ENCODE measurements at places on chromosomes 5 and 9.

GRCh38 chr5:148796936-148797335 is 29.5 kb upstream of the ADRB2 start:
- DNase-seq, result no peak

- DNase-seq, result no peak
These were observed 551.5 kb upstream of the TLE4 start for GRCh38 chr9:79020276-79020675.

- DNase-seq, result no peak
These were observed 120.3 kb downstream of the MUSK start for GRCh38 chr9:110788871-110789270.

DNA sequence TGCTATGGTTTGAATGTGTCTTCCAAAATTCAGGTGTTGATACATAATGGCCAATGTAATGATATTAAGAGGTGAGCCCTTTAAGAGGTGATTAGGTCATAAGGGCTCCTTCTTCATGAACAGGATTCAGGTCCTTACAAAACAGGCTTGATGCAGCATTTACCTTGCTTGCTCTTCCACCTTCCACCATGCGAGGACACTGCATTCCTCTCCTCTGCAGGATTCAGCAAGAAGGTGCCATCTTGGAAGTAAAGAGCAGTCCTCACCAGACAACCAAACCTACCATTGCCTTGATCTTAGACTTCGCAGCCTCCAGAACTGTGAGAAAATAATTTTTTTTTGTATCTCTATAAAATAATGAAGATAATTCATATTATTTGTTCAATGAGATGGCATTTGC is 314.0 kb upstream of the SMARCA2 start:
- DNase-seq, result no peak

- no peak for DNase-seq
These were observed 225.9 kb upstream of the NR4A3 start for GRCh38 chr9:99595796-99596195.

DNA sequence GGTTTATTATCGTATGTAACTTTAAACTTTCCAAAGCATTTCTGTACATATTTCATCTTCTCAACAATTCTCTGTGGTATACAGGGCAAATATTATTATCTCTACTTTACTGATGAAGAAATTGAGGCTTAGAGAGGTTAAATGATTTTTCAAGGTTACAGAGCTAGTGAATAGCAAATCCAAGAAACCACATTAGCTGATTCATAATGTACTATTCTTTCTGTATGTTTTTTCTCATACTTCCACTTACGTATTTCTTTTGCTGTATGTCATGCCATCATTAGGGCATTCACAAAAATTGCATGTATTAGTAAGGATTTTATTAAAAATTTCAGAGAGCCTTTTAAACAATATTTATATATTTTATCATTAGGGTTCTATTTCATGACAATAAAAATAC is 372.4 kb upstream of the DMAC1 start:
- DNase-seq, result no peak

- DNase-seq, result no peak
These were observed 7.2 kb downstream of the HSDL2 start for GRCh38 chr9:112387115-112387514.

GRCh38 chr5:138653502-138653901 is 78.3 kb upstream of the HSPA9 start:
- no peak for DNase-seq

- DNase-seq, result no peak
These were observed 169.8 kb upstream of the KCNN2 start for GRCh38 chr5:114192108-114192507.

- DNase-seq, result no peak
These were observed 78.8 kb upstream of the IZUMO3 start for GRCh38 chr9:24624481-24624880.

DNA sequence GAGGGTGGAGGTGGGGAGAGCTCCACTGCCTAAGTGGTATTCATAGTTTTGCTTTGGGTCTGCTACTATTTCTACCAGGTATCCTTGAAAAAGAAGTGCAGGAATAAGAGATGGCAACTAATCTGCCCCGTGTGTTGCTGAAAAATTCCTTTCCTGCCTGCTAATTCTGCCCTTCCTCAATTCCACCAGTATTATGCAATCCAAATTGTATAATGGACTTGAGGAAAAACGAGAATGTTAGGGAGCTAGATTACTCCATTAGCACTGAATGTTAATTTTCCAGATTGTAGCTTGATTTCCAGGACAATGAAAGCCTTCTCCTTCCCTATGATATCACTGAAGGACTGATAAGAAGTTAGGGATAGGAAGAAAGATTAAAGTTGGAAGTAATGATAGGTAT is 16.9 kb downstream of the ADAM19 start:
- no peak for DNase-seq

DNA sequence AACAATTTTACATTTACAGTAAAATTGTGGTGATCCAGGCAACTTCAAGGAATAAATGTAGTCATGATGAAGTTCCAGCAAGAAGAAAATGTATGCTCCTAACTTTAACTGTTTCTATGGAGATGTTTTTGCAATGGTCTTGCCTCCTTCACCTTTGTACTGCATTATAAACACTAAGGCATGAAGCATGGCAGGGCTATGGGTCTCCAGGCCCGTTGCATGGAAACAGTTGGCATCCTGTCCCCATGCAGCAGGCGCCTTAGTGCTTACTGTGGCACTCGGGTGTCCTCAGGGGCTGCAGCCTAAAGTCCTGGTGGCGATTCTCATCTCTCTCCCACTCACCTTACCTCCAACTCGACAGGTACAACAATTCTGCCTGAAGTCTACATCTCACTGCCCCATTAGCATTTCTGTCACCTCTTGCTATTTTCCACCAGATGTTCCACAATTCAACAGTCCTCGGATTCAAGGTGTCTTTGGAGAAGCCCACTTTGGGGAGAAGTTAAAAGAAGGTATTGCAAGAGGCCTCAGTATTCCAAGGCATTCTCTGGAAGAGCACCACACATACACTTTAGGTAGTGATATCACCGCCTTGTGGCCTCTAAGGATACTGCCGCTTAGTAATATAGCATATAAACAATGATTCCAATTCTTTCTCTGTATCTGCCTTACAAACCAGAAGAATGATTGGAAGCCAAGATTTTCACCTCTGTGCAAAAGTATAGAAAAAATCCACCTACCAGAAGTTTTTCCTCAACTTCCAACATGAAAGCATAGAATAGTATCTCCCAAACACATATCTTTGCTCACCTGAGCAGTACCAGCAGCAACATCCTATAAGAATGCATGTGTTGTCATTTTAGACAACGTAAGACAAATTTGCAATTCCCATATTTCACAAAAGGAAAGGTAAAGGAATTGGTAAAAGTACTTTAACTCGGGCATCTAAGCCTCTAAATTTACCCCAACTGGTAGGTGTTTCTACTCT is 5.1 kb downstream of the LIFR start:
- peak; percentile 41 for DNase-seq

GRCh38 chr9:83708515-83709158 is 879 bp upstream of the UBQLN1 start:
- no peak for DNase-seq

DNA sequence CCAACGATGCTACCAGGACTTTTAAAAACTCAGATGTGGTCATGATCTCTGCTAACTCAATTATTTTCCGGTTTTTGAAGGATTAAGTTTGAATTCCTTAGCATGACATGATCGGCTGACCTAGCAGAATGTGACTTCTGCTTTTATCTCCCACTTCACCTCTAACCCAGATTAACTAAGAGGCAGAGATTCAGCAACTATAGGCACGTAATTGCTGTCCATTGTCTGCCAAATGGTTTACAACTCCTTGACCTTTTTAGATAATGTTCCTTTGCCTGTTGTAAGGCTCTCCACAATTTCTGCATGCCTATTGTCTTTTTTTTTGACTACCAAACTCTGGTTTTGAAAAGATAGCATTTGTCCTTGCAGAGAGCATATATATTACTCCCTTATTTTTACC is 268.2 kb downstream of the BRINP1 start:
- DNase-seq, result no peak

DNA sequence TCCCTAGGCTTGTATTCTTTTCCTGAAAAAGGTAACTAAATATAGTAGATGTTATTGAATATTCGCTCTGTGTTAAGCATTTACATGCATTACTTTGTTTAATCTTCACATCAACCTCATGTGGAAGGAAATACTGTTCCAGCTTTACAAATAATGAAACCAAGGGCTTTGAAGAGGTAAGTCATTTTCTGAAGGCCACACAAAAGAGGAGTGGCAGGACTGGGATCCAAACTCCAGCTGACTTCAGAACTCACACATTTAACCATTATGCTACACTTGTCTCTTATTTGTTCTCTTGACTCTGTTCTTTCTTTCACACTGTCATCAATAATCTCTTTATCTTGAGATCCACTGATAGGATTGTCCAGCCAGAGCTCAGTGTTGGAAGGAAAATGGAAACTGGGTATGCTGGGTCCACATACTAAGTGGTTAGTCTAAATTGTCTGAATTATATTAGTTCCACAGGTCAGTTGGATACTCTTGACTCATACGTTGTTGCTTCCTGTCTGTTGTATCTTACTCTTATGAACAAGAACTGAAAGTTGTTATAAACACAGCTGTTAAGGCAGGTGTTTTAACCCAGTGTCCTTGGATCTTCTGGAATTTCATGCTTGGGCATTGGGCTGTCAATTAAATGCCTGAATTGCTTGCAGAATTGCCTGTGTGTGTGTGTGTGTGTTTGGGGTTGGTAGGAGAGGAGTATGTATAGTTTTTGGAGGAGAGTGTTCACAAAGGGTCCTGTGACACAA is 65.6 kb downstream of the TLE4 start:
- DNase-seq, result no peak

GRCh38 chr9:9996259-9996658 is 616.5 kb downstream of the PTPRD start:
- no peak for DNase-seq

DNA sequence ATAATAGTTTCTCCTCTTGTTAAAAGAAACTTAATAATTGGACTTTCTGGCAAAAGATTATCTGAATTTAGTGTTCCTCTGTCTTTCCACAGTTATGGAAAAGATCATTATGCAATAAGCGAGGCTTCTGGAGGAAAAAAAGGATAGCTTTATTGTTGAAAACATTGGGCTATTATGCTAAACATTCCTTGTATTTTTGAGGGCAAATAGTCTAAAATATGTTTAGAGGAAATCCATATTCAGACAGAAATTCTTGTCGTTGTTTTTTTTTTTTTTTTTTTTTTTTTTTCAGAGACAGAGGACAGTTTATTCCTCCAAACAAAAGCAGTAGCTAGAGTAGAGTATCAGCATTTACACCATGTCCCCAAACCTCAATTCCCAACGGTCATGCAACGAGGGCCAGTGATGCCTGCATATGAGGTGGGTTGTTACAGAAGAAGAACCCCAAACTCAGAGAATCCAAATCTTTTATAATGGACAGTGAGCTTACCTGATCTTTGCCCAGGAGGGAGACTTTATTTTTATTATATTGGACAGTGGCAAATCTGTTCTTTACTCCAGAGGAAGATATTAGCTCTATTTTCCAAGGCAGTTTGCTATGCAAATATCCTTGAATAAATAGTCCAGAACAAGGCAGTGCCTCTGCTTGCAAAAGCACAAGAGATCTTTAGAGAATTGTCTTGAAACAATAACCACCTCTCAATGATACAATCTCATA is 48.4 kb upstream of the CDK5RAP2 start:
- no peak for DNase-seq

DNA sequence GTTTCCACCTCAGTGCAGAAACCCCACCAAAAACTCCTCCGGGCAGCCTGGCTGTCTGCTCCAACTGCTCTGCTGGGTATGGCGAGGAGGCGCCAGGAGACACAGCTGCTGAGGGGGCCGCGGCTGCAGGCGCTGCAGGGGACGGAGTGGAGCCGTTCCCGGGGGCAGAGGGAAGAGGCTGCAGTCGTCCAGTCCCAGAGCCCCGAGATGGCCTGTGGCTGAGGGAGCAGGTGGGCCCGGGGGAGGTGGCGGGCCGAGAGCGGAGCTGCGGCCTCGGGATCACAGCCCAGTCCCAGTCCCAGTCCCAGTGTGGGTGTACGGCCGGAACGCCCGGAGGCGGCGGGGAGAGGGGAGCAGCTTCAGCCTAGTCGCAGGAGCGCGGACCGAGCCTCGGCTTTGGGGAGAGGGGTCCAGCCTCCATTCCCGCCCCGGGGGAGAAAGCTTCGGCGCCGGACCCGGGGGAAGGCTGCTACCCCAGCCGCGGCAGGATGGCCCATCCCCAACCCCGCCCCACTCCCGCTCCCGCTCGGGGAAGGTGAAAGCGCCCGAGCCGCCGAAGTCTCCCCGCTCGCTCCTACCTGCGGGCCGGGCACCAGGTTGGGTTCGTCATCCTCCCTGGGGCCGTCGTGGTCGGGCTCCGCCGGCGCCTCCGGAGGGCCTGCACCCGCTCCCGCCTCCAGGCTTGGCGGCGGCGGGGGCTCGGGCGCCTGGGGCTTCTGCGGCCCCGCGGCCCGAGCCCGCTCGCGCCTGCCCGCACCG is 513 bp downstream of the FAM193B start:
- DNase-seq, result no peak

- peak; percentile 57 for DNase-seq
These were observed at the start of gene MOB3B for GRCh38 chr9:27529316-27530278. Gene MOB3B (minus strand): TSS chr9:27529814. CDS start chr9:27455550, 74,264 bp downstream.

DNA sequence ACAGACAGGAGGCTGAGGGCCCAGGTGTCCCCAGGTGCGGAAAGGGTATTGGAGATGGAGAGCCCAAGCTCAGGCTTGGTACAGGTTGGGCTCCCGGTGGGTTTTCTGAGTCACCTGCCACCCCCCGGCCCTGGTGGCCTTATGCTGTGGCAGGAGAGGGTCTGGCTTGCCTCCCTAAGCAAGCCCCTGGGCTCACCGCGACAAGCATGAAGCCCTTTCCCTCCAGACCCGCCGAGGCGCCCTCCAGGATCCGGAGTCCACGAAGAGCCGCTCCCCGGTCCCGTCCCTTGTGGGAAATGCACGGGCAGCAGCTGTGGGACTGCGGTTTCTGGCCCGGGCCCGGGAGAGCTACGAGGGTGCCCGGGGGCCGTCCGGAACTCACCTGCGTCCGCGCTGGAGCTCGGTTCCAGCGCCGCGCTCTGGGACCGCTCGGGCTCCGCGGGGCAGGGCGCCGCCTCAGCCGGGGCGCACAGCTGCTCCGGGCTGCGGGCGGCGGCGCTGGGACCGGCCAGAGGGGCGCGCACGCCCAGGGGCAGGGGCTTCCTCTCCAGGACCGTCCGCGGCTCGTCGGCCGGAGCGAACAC is 757 bp downstream of the SAPCD2 start:
- DNase-seq, result no peak

- no peak for DNase-seq
These were observed 935.8 kb downstream of the DTWD2 start for GRCh38 chr5:118052503-118052902.

DNA sequence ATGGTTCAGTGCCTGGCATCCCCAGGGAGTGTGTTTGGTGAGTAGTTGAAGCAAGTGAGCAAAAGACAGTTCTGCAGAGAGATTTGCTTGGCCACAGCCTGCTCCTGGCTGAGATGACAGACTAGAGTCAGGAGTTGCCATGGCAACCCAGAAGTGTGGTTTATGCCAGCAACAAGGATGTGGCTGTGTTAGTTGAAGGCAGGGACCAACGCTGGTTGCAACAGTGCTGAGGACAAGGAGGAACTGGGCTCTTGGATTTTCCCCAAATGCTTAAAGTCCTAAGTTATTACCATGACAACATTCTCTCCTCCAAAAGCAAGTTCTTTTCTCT is 2.7 kb downstream of the NXNL2 start:
- DNase-seq, result no peak

Data from D721Med (cell line).